Uterus (tissue), 4 donors: ENCODE measurements at places on chromosomes 11 and 22. TPM values are rescaled to one million over a fixed set of nuclear protein-coding genes. Genes with fewer than 3 reads are reported as not detected.

- DNase-seq = no peak
These were observed 110.9 kb downstream of the TSPAN18 start for GRCh38 chr11:44837661-44838060.

MUC6 gene
- total RNA-seq = not detected

LMO1 gene
- total RNA-seq = not detected

DNA sequence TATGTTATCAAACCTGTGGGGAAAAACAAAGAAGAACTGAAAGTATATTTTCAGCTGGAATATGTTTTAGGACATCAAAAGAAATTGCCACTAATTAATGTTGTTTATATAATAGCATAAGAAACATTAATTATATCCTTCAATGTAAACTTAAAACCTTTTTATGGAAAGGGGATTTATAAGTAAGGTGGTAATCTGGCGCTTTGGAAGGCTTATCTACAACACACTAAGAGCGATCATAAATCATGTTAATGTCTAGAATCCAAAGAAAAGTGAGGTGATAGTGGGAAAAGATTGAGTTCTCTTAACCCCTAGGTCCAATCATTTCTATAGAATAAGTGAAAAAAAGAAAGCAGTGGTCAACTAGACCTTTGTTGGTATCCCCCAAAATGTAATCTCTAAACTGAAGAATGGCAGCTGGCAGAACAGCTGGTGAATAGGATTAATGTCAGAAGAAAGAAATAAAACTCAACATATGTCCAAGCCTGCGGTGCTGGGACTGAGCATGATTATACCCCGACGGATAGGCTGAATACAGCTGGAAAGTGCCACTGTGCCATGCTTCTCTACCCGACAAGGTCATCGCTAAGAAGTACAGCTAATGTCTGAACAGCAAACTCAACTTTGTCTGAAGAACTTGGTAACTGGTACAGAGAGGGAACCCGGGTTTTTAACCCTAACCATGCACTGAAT is 64.0 kb downstream of the SOX6 start:
- DNase-seq = no peak

DNA sequence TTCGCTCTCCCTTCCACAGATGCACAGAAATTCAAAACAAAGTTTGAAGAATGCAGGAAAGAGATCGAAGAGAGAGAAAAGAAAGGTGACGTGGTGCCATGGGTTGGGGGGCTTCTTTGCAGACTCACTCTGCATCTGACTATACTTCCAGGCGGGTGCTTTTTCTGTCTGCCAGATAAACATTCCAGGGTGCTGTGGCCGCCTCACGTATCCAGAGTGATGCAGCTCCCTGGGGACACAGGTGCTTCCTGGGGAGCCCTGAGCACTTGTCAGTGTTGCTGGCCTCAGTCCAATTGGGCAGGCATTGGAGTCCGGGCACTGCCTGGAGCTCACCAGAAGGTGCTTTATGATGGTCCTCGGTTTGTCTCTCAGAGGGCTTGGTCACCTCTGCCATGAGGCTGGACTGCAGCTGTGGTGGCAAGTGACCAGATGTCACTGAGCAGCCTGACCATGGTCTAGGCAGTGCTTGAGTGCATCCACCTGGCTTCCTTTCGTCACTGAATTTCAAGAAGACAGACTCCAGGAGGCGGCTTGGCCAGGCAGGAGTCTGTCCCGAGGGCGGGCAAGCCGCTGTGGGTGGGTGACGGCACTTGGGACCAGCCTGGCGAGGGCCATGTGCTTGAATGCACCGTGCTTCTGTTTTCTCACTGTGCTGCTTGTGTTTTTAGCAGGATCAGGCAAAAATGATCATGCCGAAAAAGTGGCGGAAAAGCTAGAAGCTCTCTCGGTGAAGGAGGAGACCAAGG is 5.1 kb upstream of the ZDHHC8 start:
- no peak for DNase-seq

TMEM132A gene
- 14.9 TPM for total RNA-seq

- DNase-seq = no peak
These were observed 18.8 kb downstream of the P2RY2 start for GRCh38 chr11:73236854-73237253.

DNA sequence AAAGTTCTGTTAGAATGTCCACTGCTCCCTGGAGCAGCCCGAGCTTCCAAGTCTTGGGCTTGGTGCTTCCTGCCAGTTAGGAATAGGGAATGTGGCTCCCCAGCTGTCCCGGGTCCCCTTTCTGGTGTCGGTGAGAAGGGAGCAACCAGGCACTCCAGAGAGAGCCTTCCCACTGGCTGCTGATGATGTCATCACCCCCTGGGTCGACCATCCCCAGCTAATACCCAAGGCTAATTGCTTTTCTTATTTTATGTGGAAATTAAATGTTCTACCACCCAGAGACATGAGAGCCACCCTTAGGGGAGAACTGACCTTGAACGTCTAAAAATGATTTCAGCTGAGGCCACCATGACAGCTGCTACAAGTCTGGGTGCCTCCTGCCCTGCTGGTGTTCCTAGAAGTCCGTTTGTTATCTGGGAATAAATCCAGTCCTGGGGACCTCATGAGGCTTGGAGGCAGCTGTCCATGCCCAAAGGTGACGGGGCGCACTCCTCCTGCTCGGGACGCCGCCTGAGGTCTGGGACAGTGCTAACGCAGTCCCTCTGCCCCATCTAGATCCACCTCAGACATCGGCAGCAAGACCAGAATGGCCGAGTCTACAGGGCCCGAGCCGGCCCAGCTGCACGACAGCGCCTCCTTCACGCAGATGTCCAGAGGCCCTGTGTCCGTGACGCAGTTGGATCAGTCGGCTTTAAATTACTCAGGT is 42.3 kb downstream of the C11orf91 start:
- DNase-seq = no peak

DNA sequence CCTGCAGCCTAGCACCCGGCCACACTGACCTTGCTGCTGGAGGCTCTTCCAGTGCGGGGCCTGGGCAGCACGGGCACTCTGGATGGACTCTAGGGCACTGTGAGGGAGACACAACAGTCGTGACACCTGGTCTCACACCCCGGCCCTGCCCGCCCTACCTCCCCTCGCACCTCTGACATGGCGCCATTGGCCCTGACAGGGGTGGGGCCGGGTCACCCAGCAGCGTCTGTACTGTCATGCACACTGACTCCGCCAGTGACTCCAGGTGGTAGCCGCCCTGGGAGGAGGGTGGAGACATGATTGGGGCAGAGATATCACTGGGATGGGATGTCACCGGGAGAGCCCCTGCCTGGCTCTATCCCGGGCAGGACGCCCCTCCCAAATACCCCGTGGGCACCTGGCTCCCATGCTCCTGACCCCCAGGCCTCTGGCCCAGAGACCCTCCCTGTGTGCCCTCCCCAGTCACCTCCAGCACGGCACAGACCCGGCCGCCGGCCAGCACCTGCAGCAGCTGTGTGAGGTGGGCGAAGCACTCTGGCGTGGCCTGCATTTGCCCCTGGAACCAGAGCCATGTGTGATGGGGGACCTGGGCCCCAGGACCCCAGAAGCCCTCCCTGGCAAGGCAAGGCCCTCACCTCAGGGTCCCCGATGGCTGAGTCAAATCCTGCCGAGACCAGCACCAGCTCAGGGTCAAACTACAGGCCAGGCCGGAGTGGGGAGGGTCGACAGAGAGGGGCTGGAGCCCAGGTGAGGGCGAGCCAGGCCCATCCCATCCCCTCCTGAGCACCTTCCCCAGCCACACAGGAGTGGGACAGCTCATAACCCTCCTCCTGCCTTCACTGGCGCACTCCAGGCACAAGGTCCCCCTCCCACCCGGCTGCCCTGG is 2.6 kb downstream of the HDAC10 start:
- DNase-seq = no peak

DNA sequence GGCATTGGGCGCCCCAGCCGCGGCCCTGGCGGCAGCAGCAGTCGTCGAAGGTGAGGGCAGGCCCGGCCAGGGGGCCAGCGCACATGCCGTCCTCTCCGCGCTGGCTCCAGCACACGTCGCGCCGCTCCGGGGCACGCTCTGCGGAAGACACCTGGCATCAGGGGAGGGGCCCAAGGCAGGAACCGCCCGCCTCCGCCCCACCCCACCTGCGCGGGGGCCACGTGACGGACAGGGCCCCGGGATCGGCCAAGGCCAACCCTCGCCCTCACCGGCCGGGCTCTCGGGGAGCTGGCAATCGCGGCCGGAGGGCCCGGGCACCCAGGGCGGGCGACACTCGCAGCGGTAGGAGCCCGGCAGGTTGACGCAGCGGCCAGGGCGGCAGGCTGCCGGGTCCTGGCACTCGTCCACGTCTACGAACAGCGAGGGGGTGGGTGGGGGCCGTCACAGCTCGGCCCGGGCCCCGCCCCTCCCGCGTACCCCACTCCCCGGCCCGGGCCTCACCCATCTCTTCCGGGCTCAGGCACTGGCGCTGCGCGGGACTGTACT is 14.9 kb downstream of the SCYL1 start:
- DNase-seq = no peak

DNA sequence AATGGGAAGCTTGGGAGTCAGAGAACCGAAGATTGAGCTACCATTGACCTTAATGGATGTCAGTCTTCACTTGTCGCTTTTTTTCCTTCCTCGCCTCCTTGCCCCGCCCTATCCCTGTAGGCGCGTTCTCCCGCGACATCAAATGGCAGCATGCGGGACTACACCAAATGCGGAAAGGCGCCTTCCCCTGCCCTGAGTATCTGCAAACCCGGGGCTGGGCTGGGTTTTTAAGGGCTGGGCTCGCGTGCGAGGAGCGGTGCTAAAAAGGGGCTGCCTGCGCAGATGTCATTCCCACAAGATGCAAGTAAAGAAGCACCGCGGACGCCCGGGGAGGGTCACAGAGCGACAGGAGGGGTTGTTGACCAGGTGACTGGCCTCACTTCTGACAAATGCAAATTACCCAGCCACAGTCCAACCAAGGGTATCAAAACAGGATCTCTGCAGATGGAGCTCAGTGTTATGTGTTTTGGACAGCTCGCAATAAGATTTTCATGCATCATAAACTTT is 4.7 kb upstream of the FAM111B start:
- peak; percentile 14 for DNase-seq

- DNase-seq = no peak
These were observed 35.4 kb downstream of the BIRC2 start for GRCh38 chr11:102382384-102382783.

DNA sequence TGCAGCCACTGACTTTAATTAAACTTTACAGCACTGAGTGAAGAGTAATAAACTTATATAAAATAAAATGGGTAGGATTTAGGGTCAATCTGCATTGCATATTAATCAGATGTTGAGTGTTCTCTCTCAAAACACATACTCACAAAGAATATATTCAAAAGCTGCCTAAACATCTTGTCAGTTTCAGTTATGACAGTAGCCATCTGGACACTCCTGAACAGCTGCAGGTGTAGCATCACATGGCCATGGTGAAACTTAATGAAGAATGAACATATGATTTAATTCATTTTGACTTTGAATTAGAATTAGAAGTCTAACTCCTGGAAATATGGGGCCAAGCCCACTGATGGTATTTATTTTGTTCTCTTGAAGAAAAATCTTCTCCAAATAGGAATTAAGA is 684.3 kb upstream of the RAG2 start:
- DNase-seq = no peak

DNA sequence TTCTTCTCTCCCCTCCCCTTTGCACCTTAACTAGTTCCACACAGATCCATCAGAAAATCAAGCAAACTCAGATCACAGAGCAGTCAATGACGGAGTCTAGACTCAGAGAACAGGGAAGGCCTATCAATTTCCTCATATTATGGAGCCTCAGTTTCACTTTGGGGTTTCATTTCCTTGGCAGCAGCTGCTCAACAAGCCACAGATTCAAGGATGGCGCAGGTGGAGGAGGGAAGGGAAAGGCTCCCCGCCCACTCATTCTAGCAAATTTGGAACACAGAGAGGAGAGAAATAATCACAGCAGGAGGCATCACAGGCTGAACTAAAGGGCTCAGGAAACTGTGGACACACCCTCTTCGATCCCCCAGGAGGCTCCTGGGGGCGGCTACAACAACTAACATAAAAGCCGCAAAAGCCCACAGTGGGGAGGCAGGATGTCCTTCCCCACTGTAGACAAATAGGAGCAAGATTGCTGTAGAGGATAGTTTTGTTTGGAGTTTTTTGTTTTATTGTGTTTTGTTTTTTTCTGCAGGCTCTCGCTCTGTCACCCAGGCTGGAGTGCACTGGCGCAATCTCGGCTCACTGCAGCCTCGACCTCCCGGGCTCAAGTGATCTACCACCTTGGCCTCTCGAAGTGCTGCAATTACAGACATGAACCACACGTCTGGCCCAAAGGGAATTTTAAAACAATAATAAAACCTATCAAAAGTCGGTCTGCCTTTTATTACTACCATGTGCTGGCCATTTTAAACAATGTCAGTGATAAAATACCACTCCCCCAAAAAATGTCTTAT is 3.4 kb downstream of the PLAAT3 start:
- DNase-seq = no peak

DNA sequence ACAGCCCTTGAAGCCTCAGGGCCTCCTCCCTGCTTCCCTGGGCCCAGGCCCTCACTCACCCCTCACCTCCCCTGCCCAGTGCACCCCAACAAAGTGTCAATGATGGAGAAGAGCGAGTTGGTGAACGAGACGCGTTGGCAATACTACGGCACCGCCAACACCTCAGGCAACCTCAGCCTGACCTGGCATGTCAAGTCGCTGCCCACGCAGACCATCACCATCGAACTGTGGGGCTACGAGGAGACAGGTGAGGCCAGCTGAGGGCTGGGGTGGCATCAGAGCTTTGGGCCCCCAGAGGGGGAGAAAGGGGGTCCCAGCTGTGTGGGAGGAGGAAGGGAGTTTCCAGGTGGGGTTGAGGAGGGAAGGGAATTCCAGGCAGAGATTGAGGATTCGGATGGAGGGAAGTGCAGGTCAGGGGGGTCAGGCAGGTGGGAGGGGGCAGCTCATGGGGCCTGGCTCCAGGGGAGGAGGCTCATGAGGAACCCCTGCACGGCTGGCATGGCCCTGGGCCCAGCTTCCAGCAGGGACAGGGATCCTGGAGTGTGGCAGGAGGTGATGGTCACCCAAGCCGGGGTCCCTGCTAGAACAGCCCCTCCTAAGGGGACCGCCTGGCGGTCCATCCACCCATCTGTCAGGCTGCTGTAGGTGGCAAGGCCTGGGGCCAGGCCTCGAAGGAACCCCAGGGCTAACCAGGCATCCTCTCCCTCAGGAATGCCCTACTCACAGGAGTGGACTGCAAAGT is 2.9 kb downstream of the SUSD2 start:
- no peak for DNase-seq

PHLDA2 gene
- not detected for total RNA-seq

A4GALT gene
- 26.2 TPM for total RNA-seq

PTPRCAP gene
- total RNA-seq = 5.0 TPM

GRCh38 chr11:131999084-131999483 is 628.7 kb downstream of the NTM start:
- DNase-seq = peak; percentile 22

DNA sequence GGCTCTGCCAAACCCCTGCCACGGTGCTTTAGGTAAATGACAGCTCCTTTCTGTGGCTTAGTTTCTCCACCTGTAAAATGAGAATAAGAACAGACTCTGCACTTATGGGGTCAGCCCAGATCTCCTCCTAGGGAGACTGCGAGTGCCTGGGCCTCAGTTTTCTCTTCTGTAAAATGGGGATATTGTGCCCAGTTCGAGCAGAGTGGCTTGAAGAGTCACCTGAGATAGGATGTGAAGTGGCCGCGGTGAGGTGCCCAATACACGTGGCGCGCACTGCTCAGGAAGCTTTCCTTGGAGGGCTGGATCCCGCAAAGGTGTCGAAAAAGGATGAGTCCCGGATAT is 473 bp upstream of the EMID1 start:
- DNase-seq = no peak

- no peak for DNase-seq
These were observed at the start of gene NCF4 for GRCh38 chr22:36860821-36861659. NCF4 (plus strand) TSS chr22:36861006; CDS start chr22:36861172, 166 bp downstream.

- DNase-seq = no peak
These were observed 210.6 kb downstream of the SWAP70 start for GRCh38 chr11:9874466-9874865.

PDGFD gene
- 40.4 TPM for total RNA-seq
